ENCODE measurements at places on chromosomes 11 and 22.
A peak's percentile ranks its signal among the peaks of the same experiment; 100 is the strongest.

DNA sequence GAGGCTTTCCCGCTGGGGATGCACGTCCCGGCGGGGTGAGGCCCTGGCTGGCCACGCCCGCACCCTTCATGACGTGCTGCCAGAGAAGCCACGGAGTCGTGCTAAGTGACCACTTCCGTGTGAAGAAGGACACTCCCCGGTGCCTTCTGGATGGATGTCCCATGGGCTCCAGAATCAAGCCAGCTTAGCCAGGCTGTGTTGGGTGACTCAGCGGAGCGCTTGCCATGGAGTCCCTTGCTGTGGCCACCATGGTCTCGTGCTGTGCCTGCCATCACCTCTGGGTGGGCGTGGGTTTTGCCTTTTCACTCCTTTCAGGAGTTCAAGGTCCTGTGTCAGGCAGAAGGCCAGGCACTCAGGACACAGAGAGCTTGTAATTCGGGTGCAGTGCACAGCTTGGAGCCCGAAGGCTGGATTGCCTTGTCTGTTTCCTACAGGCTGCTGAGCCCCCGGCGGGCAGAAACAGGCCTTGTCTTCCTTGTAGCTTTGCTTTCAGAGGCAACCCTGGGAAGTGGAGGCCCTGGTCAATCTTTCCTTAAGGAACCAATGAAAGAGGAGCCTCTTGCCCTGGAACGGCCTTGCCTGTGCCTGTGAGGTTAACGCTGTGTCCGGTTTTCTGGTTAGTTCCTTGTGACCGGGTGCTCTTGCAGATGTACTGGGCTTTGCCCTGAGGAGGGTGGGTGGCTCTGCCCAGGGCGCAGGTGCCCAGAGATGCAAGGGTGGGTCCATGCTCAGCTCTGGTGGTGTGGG lies 268.6 kb downstream of the TBC1D22A start:
- peak; percentile 53 for DNase-seq

DNA sequence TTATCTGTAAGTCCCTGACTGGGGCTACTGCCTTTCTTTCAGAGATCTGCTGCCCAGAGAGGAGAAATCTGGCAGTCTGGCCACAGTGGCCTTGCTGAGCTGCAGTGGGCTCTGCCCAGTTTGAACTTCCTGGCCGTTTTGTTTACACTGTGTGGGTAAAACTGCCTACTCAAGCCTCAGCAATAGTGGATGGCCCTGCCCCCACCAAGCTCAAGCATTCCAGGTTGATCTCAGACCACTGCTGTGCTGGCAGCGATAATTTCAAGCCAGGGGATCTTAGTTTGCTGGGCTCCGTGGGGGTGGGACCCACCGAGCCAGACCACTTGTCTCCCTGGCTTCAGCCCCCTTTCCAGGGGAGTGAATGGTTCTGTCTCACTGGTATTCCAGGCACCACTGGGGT lies 117.5 kb downstream of the TRPC6 start:
- no peak for DNase-seq

GRCh38 chr11:898540-899190 lies 11.9 kb downstream of the CHID1 start:
- DNase-seq, result no peak

DNA sequence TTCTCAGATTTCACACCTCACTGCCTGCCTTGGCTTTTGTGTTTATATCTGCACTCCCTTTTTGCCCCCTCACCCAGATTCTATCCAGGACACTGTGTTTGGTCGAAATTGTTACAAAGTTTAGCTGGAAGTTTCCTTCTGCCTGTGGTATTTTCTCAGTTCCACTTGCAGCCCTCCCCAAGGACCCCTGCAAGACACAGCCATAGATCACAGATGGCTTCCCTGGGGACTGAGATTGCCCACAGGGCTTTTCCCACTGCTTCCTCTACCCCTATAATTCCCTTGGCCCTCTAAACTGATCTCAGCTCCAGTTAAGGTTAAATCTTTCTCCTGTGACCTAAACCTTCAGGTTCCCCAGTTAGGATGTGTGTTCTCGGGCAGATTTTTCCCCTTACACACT lies 146.1 kb upstream of the C11orf87 start:
- no peak for DNase-seq

DNA sequence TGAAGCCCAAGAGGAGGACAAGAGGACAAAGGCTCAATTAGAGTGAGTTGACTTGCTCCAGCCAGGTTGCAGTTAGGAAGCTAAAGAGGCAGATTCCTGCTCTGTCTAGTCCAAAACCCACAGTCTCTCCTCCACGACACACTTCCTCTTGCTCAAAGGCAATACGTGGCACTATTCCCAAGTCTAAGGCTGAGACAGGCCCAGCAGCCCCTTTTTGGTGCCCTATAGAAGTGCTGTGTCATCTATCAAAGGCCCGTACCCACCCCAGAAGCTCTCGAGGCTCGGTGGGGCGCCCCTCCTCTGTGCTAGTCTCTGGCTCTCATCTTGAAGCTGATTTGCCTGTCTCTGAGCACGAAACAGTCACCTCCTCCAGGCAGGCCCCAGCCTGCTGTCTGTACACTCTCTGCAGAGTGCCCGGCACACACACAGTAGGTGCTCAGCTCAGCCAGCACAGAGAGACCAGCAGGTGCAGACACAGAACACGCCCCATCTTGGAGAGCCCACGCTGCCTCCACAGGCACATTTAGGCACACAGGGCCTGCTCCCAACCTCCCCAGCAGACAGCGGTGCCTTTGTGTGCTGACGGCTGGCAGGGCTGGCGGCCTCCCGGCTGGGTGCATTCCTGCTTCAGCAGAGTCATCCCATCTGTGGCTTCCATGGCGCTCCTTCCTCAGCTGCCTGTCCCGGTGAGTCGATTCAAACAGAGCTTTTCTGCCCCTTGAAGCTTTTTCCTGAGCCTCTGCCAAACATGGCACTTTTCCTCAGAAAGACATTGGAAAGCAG lies 52.8 kb downstream of the MYH9 start:
- DNase-seq, result no peak

DNA sequence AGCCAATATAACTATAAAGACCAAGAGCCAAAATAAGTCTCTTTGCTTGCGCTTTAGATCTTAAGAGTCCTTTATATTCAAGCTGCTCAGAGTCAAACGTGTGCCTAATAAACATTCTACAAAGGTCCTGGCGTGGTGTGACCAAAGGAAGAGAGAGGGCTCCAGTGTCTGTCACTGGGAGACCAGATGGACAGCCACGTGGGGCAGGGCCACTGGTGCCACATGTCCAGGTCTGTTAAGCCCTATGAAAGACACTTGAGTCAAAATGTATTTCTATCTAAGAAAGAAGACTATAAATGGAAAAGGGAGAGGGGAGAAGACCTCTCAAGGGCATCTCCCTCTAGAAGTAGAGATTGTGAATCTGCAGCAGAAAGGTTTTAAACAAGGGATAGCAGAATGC lies 32.2 kb upstream of the EHF start:
- DNase-seq, result no peak

DNA sequence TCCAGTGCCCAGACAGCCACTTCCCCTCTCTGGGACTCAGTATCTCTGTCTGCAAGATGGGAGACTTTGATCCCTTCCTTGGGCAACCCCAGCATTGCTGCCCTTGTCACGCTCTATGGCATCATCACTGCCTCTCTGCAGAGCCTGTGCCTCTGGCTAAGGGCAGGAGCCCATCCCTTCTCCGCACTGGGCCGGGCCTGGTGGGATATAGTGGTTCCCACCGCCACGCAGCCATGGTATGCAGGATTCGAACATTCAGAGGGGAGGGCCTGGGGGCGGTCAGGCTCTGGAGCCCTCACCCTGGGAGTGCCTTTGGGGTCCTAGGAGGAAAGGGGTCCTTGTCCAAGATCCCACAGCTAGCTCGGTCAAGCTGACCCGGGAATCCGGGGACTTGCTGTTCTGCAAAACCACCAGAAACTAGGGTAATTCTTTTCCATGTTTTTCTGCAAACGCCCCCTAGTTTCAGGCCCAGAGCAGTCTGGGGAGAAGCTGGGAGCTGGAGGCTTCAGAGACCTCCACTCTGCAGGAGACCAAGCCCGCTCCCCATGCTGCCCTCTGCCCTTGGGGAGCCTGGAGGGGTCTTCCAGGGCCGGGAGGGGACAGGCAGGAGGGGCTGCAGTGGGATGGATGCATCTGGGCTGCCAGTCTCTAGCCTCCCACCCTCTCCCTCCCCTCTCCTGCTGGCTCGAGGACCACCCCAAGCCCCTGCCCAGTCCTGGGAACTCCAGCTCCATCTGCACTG lies 24.4 kb upstream of the CBX7 start:
- no peak for DNase-seq

GRCh38 chr11:74012074-74012809 lies 3.4 kb upstream of the UCP3 start:
- no peak for DNase-seq

DNA sequence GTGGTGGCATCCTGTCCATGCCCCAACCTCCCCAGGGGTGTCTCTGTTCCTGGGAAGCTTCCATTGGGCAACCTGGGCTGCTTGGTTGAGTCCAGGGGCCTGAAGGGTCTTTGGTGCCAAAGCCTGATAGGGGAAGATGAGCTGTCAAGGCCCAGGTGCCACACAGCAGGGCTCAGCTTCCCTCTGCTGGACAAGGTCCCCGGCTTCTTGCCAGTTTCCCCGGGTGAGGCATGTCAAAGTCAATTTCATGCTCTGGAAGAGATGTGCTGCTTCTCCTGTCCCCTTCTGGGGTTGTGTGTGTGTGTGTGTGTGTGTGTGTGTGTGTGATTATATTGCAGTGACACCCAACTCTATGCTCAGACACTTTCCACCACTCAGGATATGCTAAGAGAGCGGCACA lies 26.9 kb downstream of the TP53I11 start:
- DNase-seq, result no peak

DNA sequence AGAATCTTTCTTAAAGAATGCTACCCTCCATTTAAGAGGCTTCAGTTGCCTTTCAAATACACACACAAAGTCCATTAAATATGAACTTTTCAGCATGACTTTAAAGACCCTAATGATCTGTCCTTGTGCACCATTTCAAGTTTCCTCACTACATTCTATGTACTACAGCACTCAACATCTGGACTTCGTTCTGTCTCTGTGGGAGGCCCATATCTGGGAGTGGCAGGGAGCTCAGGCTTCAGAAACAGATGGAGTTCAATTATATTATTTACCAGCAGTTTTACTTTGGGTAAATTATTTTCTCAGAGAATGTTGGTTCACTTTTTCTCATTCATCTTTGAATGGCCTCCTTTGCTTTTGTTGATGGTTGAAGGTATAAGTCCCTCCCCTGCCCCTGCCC lies 67.4 kb downstream of the ANO3 start:
- no peak for DNase-seq

GRCh38 chr11:113263458-113264259 lies 50.7 kb upstream of the TTC12 start:
- no peak for DNase-seq

DNA sequence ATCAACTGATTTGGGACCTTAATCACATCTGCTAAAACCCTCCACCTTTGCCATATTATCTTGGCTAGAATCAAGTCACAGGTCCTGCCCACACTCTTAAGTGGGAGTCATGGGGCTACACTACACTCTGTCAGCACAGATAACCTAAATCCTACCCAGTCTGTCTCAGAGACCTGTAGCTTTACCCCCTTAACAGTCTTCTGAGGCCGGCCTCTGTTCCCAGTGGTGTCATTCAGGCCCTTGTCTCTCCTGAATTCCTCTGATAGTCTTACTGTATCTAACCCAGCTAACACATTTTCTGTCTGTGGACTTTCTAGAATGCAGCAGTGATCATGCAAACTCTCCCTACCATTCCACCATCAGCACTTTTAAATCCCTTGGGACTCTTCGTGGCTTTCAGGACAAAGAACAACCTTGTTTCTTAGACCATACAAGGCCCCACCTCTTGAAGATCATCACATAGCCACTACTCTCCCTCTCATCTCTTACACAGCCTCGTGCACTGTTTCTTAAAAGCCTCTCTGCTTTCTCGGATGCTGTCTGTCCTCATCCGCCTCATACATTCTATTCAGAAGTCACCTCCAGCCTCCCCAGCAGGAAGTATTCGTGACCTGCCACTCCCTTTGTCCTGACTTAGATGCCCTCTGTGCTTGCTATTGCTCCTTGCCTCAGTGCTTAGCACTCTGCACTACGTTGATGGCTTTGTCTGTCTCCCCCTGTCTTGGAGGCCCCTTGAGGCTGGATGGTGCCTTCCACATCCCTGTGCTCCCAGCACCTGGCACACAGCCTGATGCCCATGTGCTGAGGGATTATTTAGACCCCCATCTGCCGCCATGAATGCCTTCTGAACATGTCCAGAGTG lies 57.9 kb downstream of the PANX1 start:
- DNase-seq, result no peak

DNA sequence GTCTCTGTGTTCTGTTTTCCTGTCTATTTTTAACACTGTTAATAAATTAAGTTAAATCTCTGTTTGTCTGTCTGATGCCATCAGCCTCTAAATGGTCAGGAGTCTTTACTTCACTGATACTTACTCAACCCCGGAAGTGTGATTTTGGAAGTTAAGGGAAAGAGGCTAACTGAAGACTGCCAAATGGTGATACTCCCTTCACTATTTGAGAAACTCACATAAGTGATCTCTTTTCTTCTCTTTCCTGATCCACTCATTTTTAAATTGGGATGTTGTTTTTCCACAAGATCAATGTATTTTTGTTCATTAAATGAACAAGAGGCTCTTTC lies 389 bp upstream of the CASP12 start:
- no peak for DNase-seq

- no peak for DNase-seq
Measured at GRCh38 chr11:26087120-26087935, 244.6 kb upstream of the ANO3 start.

- DNase-seq, result peak; percentile 27
Measured at GRCh38 chr11:76152741-76153570, 53.3 kb downstream of the WNT11 start.

GRCh38 chr11:13105237-13105844 lies 96.2 kb downstream of the RASSF10 start:
- DNase-seq, result peak; percentile 89

DNA sequence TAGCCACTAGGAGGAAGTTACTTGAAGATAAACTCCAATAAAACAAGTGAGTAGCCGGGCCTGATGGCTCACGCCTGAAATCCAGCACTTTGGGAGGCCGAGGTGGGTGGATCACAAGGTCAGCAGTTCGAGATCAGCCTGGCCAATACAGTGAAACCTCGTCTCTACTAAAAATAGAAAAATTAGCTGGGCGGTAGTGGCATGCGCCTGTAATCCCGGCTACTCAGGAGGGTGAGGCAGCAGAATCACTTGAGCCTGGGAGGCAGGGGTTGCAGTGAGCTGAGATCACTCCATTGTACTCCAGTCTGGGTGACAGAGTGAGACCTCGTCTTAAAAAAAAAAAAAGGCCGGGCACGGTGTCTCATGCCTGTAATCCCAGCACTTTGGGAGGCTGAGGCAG lies 34.0 kb upstream of the CLPB start:
- no peak for DNase-seq

GRCh38 chr11:88623531-88623930 lies 286.0 kb upstream of the CTSC start:
- DNase-seq, result no peak

GRCh38 chr11:27710536-27710935 lies 10.3 kb upstream of the BDNF start:
- DNase-seq, result no peak

- no peak for DNase-seq
Measured at GRCh38 chr22:41092847-41093411, 537 bp downstream of the EP300 start.

DNA sequence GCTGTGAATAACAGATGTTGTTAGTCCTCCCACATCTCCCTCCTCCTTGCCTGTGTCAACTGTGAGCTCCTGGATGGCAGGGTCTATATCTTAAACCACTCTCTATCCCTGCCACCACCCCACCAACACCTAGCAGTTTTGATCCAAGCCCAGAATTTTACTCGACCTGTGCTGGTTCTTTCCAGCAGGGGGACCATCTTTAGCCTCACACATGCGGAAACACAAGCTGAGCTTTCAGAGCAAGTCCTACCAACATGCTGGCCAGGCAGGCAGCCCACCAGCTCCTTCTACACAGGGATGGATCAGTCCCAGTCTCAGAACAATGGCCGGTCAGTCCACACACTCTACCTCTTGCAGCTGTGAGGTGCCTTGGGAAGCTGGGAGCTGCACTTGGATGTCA lies 231.5 kb downstream of the NXPE2 start:
- no peak for DNase-seq

Data from DMS153 (cell line).